Left hindlimb (tissue), 1 donor: ENCODE measurements at places on chromosomes 7 and 10.
A peak's percentile ranks its signal among the peaks of the same experiment; 100 is the strongest.

DNA sequence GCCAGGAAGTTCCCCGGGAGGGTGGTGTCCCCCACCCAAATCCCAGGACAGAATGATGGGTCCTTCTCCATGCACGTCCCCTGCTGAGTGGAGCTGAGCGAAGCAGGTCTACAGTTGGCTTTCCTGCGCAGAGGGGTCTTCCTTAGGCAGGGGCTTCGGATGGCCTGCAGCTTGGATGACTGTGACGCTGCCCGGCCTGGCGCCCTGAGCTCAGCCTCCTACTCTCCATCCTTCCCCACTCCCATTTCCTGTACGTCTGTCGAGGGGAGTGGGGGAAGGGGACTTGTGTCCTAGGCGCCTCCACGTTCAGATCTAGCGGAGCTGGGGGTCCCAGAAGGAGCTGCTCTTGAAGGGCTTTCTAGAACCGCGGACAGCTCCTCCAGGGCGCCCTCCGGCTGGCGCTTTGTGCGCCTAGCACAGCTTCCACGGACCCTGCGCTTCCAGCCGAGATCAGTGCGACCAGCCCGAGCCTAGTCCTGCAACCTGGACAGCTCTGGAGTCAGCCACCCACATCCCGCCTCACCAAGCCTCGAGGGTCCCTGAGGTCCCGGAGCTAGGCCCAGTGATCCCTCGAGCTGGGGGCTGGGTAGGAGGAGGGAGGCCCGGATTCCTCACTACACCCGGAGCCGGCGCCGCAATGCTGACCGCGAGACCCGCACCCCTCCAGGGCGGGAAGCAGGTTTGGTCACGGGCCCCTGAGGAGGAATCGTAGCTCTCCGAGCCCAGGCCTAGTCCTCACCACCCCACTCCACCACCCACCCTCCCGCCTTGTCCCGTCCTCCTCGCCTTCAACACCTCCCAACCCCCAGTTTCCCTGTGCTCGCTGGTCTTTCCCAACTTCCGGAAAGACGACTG, 1.9 kb downstream of the GRID1 start:
- peak; percentile 41 for DNase-seq

DNA sequence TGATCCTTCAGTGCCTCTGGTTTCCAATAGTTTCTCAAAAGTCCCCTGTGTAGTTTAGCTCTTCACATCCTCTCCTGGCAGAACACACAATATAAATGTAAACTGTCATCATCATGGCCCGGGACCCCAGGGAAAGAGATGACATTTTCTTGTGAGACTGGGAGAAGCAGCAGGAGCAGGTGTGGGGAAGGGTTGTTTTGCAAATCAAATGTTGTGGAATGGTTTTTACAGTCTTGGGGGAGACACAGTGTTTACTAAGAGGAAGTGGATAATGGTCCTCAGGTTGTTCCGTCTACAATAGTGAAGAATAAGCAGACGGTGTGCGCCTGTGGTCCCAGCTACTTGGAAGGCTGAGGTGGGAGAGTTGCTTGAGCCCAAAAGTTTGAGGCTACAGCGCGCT, 159.1 kb downstream of the SEC23IP start:
- no peak for DNase-seq

DNA sequence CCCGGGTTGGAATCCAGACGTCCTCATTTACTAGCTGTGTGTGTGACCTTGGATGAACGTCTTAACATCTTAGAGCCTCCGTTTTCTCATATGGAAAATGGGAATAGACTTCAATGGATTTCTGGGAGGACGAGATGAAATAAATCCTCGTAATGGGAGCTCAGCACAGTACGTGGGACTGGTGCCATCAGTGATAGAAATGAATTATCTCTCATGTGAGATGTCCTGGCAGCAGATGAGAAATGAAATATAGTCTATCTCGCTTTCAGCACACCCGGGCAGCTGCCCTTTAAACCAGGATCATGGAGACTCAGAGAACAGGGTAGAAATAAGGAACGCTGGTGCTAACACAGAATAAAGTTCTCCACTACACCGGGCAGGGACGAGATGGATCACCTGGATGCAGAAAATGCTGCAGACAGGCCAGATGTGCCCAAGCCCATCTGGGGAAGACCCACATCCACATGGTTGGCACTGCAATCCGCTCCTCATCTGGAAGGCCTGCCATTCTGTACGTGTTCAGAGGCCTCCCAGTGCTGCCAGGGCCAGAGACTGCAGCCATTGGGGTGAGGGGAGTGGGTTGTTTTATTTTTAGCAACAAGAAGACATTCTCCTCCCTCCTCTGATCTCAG, 11.1 kb upstream of the EMX2 start:
- no peak for DNase-seq

- no peak for DNase-seq
Observed at GRCh38 chr10:61470740-61471139, 17.6 kb upstream of the TMEM26 start.

GRCh38 chr10:121631365-121632029, 33.3 kb upstream of the FGFR2 start:
- no peak for DNase-seq
